ENCODE measurements at places on chromosomes 11 and 22.

DNA sequence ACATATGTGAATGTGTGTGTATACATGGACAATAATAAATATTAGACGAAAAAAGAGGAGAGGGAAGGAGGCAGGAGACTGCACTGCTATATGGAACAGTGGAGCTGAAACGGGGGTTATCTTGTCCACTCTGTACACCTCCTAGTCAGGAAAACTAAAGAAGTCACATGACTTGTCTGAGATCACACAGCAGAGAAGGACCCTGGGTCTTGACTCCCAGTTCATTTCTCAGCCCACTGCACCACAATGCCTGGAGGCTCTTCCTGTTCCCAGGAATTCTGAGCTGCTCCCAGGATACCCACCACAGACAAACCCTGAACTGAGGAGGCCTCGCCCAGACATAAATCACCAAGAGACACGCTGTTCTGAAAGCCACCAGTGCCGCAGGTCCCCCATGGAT, 349.6 kb downstream of the CTTN start:
- no peak for DNase-seq

DNA sequence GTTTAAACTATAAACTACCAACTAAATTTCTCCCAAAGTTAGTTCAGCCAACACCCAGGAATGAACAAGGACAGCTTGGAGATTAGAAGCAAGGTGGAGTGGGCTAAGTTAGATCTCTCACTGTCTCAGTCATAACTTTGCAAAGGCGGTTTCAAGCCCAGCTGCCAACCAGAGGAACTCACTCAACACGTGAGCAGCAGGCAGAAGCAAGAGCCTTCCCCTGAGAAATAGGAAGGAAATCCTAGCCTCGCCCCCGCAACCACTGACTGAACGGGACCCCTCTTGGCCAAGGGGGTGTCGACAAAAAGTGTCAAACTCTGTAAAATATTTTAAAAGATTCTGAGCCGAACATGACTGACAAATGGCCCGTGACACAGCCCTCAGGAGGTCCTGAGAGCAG, 4.4 kb upstream of the KRTAP5-9 start:
- no peak for DNase-seq

DNA sequence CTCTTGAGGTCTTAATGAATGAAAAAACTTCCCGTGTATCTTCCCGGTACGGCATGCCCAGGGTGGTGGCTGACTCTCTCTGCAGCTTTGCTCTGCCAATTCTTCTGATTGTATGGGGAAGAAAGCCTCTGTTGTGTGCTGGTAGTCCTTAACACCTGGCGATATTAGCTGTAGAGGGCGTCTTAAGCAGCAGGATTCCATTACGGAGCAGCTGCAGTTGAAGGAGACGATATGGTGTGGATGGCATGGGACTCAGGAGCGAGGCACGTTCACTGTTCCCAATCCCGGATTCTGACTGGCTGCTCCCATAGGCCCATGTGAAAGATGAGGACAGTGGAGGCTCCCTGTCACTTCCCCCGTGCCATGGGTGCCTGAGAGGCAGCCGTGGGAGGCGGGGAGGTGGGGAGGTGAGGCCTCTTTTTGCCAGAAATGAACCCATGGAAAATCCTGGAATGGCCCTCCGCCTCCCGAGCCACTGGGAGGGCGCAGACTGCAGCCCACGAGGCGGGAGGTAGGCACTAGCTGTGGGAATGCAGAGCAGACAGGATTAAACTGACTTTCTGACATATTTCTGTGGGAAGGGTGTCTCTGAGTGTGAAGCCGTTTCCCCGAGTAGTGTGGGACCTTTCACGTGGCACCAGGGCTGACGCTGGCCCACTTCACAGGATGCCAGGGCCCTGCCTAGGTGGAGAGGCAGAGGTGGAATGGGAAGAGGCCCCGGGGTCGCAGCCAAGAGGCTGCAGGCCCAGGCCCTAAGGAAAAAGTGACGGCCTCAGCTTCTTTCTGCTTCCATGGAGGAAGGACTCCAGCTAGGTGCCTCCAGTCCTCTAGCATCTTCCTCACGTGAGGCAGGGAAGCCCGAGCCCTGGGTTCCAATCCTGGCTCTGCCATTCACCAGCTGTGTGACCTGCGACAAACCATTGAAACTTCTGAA, 121.4 kb upstream of the CD82 start:
- DNase-seq, result no peak

DNA sequence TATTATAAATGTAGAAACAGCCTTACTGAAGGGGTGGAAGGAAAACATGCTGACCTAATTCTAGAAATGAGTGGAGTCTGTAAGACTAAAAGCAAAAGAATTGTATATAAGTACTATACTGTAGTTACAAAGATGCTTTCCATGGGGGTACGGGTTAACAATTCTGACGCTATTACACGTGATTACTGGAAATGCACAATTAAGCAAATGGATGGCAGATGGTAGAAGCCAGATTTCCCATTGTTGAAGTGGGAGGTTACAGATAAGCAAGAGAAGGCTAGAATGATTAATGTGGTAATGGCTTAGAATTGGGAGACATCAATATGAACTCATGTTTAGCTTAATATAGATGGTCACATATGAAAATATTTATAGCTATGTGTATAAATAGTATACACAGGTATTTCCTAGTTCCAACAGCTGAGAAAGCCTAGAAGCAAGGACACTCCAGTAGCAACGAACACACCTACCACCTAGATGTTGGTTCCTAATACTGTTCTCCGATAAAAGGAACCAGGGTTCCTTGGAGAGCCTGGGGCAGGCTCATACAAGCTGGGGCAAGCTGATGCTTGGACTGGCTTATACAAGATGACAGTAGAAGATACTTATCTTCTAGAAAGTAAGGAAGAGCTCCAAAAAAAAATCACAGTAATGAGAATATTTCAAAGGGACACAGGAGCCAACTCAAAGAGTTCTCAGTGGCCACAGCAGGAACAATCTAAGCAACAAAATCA, 13.5 kb downstream of the SMC1B start:
- no peak for DNase-seq

GRCh38 chr11:10351765-10352641, 47.1 kb downstream of the ADM start:
- no peak for DNase-seq

DNA sequence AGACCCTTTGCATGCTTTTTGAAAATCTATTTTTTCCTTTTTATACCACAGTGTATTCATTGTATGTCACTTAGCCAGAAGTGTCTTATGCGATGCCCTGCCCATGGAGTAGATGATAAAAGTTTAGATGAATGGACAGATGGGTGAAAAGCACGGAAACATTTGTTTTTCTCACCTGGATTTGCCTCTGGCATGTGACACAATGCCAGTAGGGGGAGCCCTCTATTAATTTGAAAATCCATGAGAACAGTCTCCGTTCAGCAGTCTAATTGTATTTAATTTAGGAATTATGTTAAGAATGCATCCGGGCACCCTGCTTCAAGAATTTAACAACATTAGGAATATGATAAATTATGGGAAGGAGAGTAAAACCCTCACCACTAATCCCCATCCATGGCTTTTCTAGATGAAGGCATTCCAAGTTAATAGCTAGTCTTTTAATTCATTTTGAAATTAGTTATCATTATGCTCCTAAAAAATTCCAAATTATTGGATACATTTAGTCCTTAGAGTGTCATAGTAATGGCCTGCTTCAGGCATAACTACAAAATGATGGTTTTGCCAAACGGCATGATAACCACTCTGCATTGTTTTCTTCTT, 55.3 kb upstream of the ALKBH3 start:
- DNase-seq, result no peak

DNA sequence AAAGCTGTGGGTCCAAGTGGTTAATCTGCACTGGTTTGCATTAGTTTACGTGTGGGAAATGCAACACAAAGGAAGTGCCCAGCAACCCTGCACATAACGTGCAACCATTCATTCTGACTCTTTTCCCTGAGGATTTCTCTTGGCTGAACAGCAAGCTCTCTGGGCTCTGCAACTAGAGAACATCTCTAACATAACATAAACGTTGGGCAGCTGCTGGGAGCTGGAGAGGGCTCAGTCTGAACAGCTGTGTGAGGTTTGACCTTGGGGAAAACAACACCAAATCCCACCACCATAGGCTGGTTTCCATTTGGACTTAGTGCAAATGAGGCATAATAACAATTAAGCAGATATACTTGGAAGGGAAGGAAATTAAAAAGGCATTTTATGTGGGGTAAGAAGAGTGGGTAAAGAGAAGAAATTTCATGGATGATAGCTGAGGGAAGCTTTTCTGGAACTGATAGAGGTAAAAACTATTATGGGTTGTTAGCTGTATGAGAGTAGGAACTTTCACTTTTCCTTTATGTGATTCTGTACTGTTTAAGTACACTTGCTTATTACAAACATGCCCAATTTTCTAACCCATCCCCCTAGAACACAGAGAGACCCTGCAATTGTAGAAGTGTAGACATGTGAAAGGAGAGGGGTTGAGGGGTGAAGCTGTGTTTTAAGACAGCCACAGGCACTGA, 76.2 kb downstream of the SNX19 start:
- DNase-seq, result no peak

- no peak for DNase-seq
These were observed 154.2 kb downstream of the MPPED1 start for GRCh38 chr22:43566021-43566420.

- no peak for DNase-seq
These were observed 4.0 kb downstream of the LINC01488 start for GRCh38 chr11:69485337-69486041.

DNA sequence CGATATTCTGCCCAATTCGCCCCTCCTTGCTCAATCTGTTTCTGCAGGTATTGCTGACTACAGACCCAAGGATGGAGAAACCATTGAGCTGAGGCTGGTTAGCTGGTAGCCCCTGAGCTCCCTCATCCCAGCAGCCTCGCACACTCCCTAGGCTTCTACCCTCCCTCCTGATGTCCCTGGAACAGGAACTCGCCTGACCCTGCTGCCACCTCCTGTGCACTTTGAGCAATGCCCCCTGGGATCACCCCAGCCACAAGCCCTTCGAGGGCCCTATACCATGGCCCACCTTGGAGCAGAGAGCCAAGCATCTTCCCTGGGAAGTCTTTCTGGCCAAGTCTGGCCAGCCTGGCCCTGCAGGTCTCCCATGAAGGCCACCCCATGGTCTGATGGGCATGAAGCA, 9.2 kb upstream of the SLC35E4 start:
- DNase-seq, result no peak

DNA sequence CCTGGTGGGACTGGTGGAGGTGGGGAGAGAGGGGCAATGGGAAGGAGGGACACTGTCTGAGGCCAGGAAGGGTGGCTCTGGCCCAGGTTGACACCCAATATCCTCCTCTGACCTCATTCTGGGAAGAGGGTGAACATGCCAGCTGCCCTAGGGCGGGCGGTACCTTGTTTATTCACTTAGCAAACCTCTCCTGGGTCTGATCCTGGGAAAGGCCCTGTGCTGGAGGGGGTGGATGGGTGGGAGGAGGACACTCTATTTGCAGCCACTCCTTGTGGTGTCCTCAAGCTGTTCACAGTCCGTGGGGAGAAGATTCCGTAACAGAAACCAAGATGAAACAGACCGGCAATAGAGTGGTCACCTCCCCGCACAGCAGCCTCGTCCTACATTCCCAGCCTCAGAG, 49.7 kb upstream of the EIF3D start:
- DNase-seq, result no peak

DNA sequence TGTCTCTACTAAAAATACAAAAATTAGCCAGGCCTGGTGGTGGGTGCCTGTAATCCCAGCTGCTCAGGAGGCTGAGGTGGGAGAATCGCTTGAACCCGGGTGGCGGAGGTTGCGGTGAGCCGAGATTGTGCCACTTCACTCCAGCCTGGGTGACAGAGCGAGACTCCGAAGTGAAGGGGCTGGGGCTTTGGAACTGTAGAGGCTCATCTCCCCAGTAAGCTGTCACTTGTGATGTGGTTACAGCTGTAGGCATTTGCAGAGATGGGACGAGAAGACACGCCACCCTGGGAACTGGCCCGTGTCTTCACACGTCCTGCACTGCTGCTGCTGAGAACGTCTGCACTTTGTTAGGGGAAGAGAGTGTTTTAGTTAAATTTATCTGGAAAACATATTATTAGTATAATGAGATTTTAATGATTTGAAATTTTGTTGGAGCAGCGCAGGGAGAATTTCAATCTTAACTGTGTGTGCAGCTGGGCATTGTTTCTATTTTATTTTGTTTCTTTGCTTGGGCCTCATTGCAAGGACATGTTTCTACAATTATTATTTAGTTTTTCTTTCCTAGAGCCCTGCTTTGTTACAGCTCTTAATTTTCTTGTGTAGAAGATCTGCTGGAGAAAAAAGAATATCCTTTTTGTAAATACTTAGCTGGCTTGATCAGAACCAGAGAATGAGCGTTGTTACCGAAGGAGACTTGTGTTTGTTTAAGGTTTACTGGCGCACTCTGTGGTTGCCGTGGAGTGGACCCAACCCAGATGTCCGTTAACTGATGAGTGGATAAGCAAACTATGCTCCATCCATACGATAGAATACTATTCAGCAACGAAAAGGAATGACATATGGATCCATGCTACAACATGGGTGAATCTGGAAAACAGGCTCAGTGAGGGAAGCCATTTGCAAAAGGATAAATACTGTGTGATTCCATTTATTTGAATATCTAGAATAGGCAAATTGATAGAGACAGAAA, 18.4 kb downstream of the PARVB start:
- DNase-seq, result no peak

DNA sequence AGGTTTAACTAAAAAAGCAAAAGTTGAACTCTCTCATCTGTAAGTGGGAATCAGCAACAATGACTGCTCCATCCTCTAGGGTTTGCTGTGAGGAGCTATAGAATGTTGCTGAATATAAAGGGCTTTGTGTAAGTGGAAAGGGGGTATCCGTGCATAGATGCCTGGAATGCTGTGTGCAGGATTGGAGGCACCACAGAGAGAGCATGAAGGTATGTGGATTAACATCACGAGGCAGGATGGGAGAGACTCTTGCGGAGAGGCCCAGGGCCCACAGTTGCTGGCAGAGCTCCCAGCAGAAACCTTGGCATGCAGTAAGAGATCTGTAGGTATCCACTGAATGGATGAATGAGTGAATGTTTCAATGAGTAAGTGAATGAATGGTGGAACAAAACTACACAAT, 298.7 kb upstream of the DDI1 start:
- DNase-seq, result no peak

- no peak for DNase-seq
These were observed 26.1 kb downstream of the CSTF3 start for GRCh38 chr11:33135216-33135615.

DNA sequence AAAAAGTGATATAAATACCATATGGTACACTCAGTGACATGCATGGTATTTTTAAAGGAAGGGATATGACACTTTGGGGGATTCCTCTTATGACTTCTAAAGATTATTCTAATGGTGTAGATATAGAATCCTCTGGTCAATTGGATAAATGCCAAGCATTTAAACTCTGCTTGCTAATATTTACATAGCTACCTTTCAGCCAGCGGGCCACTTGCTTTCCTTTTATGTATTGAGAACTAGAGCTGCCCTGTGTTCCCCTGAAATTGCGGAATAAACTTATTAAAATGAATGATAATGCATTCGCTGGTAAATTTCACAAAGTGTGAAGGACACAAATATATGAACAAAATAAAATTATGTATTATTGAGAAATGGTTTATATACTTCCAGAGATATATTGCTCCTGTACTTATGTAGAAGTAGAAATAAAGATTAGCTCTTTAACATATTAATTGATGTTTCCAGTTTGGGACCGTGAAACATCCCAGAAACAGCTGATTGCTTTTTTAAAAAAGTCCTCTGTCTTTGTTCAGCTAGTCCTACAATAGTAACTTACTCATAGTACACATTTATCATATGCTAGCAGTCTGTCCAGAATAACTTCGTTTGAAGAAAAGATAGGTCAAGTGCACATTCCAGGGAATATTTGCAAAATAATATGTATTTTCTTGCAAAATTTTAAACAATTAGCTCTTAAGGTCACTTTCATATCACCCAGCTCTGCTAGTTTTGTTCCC, 40.1 kb upstream of the CARD18 start:
- DNase-seq, result no peak

- peak; percentile 44 for DNase-seq
These were observed 1.1 kb upstream of the ADM start for GRCh38 chr11:10303558-10304363.

All from activated naive CD4-positive, alpha-beta T cell treated with Interleukin-2 at 50 U/mL for 16 hours (primary cell).